Mesenteric fat pad (tissue), 1 donor: ENCODE measurements at places on chromosomes 7 and 10. TPM values are rescaled to one million over a fixed set of nuclear protein-coding genes. Genes with fewer than 3 reads are reported as not detected.

DNA sequence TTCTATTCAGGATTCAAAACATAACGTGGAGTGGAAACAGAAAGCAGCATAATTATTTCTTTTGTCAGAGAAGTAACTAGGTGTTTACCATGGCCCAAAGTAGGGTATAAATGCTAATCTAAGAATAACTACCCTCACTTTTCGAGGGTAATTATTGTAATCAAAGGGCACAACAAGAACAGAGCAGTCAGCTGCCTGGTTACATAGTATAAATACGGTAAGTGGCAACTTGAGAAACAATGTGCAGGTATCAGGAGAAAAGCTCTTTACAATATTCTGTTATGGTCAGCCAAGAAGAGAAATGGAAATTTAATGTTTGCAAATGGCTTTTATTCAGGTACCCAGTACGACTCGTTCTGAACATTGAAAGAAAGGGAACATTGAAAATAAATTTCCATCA lies 242.0 kb upstream of the NPY start:
- no peak for DNase-seq

DNA sequence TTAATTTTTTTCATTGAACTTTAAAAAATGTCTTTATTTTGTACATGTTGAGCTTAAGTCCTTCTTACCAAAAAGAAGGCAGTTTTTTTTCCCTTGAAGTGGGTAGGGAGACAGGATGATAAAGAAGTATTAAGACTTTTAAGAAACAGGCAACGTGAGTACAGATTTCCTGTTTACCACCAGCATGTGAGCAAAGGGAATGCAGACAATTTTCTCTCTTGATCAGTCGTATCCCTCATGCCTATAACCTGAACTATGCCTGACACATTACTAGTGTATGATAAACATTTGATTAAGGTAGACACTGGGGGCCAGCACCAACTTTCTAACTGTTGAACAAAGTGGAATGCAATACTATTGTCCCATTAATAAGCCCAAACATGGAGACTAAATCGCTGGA lies 8.8 kb upstream of the OR2A2 start:
- DNase-seq: no peak

The INPP5A gene
- 30.5 TPM for total RNA-seq

DNA sequence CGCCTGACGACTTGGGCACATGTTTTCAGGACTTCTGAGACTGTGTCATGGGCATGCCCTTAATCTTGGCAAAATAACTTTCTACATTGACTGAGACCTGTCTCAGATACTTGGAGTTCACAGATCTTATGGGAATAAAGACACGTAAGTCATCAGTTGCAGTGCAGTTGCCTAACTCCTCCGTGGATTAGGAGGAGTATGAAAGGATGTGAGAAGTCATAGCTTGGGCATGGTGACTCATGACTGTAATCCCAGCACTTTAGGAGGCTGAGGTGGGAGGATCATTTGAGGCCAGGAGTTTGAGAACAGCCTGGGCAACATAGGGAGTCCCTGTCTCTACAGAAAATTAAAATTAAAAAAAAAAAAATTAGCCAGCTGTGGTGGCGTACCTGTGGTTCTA lies 49.6 kb downstream of the EXOC6 start:
- no peak for DNase-seq

DNA sequence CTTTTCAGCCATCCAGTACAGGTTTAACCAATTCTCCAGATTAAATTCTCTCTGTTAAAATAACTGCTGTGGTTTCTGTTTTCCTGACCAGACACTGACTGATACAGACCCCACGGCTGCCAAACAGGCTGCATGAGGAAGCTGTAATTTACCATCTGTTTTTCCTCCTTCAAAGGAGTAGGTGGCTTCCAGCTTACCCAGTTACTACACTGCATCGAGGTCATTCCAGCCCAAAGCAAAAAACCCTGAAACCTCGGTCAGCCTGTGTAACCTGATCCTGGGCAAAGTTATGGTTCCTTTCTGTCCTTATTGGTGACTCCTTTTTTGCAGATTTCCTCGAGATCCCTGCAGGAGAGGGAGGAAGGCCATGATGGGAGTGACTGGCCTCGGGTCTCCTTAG lies 27.9 kb upstream of the LOXL4 start:
- peak; percentile 35 for DNase-seq

DNA sequence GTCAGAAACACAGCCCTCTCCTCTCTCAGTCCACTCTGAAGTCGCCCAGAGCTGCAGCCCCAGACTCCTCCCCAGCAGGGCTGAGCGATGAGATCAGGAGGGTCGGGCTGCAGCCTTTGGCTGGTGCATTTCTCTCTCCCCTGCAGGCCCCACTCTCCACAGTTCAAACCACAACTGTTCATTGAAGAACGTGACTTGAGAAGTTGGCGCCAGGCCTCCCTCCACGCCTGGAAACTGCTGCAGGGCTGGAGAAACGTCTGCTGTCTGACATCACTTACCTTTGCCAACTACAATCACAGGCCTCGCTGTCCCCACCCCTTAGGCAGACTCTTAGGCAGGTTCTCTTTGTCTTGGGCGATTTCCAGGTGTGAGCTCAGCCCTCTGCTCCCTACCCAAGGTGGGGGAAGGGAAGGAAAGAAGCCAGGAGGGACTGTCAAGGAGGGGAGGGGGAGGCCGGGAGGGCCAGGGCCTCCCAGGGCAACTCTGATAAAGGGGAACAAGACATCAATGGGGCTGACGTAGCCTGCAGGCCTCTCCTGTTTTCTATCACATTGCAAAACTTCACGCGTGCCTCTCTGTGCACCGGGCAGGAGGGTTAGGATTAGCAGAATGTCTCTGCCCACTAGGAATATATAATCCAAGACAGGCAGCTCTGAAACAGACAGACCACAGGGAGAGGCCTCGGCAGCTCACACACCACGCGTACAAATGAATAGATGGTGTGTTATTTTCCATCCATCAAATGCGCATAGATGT lies 32.7 kb downstream of the CALML5 start:
- DNase-seq: no peak

DNA sequence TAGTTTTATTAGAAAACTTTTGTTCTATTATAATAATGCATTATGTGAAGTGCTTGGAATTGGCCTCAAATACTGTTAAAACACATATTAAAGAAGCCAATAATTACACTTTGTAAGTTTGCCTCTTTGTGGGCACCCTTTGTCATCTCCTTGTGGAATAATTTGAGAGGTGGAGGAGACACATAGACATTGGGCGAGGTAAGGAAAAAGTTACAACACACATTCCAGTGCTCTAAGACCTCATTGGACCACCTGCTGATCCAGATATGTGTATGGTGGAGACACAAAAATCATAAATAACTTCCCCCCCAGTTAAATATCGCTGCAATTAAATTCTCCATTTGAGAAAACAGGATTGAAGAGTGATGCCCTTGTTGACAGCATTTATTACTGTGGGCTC lies 511.8 kb downstream of the GFRA1 start:
- no peak for DNase-seq

The ENTPD1 gene
- total RNA-seq: 25.4 TPM

DNA sequence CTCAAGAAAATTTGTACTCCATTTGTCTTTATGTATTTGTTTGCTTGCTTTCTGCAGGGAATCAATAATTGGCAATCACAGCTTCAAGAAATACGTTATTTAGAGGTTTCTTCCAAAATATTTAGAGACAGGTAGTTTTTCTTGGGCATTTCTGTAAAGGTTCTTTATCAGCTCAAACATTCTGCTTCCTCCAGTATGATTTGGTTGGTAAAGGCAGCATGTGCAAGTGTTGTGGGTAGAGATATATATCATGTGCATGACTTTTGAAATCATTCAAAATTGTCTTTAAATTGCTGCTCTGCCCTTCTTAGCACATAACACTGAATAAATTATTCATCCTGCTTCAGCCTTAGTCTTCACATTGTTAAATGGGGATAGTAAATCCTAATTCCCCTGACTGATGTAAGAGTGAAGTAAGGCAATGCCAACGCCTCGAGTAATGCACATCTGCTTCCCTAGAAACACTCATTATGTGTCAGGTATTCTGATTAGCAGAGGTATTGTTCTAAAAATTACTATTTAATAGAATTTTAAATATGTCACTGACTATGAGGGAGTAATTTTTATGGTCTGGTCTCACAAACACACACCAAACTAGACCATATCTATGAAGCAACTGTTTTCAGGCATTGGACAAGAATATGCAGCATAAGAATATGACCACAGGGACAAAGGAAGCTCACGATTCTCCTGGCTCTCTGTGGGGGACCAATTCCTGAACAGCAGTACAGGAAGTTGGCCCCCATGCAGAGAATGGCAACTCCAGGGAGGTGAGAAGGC lies 77.3 kb upstream of the AKR1E2 start:
- DNase-seq: no peak

GRCh38 chr10:287026-287709 lies 151.9 kb downstream of the ZMYND11 start:
- no peak for DNase-seq

The TMEM236 gene
- 3.0 TPM for total RNA-seq
